Endodermal cell (in vitro differentiated cells): ENCODE measurements at places on chromosomes 1 and 21. TPM values are rescaled to one million over a fixed set of nuclear protein-coding genes. Genes with fewer than 3 reads are reported as not detected.
A peak's percentile ranks its signal among the peaks of the same experiment; 100 is the strongest.

DNA sequence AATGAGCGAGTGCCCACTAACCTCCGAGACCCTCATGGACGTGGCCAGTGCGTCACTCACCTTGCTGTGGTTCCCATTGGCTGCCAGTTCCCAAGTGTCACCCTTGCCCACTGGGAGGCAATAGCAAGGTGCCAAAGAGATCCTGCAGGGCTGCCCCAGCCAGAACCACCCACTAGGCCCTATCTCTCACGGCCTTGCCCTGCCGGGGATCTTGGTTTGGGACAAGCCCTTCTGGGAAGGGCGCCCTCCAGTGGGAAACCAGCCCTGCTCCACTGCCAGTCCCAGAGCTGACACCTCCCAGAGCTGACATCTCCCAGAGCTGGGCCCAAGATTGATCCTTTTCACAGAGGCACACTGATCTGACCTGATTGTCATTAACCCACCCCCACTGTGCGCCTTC, 2.1 kb upstream of the SELENON start:
- DNase-seq = peak; percentile 91

GRCh38 chr1:101120868-101121267, 95.3 kb upstream of the DPH5 start:
- DNase-seq = no peak

DNA sequence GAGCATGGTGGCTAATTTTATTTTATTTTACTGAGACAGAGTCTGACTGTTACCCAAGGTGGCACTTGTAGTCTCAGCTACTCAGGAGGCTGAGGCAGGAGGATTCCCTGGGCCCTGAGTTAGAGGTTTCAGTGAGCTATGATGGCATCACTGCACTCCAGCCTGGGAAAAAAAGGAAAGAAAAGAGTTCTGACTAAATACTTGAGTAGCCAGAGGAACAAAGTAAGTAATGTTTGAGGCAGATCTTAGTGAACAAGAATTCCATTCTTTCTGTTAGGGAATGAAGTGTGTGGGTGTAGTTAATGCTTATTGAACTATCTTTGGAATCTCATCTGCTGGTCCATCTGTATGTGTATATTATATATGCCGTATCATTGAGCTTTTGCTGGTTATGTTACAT, 13.1 kb upstream of the EVI5 start:
- no peak for DNase-seq

DNA sequence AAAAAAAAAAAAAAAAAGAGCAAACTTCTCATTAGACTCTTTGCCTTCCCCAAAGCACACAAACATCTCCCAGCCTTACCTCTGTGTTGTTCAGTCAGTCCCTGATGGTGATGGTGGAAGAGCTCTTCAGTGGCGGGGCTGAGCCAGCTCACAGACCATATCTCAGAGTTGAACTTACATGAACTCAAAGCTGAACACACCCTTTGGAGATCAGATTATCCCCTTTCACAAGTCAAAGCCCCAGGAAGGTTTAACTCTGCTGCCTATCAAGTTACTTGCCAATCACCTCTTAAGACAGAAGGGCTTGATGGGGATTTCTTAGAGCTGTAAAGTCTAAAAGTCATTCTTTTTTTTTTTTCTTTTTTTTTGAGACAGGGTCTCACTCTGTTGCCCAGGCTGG, 55.2 kb upstream of the L1TD1 start:
- DNase-seq = no peak

- no peak for DNase-seq
Measured at GRCh38 chr1:174799136-174799479, 200.6 kb upstream of the CACYBP start.

- DNase-seq = peak; percentile 82
Measured at GRCh38 chr1:42765832-42766740, 742 bp downstream of the P3H1 start.

- no peak for DNase-seq
Measured at GRCh38 chr1:106925750-106926149, 130.7 kb upstream of the PRMT6 start.

DNA sequence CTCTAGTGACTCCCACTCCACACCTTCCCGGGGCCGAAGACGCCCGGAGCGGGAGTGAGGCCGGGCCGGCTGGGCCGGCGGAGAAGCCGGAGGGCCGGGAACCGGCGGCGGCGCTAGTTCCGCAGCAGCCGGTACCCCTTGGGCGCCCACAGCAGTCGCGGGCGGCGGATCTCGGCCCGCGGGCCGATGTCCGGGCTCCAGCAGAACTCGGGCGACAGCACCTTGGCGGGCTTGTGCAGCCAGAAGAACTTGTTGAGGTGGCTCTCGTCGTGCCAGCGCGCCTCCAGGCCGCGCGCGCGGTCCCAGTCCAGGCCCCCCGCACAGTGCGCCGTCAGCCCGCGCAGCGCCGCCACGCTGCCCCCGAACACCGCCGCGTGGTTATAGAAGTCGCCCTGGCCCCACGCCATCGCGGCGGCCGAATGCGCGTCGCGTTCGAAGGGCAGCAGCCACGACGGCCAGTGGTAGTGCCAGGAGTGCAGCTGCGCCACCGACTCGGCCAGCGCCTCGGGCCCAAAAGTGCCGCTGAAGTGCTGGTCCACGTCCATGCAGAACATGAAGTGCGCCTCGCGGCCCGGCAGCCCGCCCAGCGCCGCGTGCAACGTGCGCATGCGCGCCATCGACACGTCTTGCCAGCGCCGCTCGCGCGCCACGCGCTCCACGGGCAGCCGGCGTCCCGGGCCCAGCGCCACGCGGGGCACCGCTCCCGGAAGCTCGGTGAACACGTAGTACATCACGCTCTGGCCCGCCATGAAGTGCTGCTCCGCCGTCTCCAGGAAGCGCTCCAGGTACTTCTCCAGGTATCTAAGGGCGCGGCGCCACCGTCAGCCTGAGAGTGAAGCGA, 14.0 kb downstream of the A3GALT2 start:
- peak; percentile 67 for DNase-seq

GRCh38 chr1:194809215-194809614, 1622.8 kb upstream of the B3GALT2 start:
- no peak for DNase-seq

DNA sequence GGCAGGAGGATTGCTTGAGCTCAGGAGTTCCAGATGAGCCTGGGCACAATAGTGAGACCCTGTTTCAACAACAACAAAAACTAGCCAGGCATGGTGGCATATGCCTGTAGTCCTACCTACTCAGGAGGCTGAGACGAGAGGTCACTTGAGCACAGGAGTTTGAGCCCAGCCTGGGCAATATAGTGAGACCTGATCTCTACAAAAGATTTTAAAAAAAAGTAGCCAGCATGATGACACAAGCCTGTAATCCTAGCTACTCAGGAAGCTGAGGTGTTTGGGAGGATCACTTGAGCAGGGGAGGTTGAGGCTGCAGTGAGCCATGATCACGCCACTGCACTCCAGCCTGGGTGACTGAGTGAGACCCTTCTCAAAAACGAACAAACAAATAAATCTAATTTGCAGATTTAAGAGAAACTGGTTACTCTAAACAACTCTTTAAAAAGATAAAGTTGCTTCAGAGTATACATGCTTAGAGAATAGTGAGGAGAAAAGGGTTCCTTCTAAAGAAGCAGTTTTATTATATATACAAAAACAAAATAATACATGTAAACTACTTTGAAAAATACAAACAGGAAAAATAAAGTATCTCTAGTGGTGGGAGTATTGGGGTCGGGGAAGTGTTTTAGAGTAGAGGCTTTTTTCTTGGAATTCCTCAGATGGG, 88.4 kb downstream of the ADCY10 start:
- DNase-seq = no peak

GRCh38 chr1:70334436-70334835, 20.1 kb downstream of the ANKRD13C start:
- no peak for DNase-seq

GRCh38 chr21:16578912-16579311, 849.1 kb downstream of the USP25 start:
- DNase-seq = no peak

DNA sequence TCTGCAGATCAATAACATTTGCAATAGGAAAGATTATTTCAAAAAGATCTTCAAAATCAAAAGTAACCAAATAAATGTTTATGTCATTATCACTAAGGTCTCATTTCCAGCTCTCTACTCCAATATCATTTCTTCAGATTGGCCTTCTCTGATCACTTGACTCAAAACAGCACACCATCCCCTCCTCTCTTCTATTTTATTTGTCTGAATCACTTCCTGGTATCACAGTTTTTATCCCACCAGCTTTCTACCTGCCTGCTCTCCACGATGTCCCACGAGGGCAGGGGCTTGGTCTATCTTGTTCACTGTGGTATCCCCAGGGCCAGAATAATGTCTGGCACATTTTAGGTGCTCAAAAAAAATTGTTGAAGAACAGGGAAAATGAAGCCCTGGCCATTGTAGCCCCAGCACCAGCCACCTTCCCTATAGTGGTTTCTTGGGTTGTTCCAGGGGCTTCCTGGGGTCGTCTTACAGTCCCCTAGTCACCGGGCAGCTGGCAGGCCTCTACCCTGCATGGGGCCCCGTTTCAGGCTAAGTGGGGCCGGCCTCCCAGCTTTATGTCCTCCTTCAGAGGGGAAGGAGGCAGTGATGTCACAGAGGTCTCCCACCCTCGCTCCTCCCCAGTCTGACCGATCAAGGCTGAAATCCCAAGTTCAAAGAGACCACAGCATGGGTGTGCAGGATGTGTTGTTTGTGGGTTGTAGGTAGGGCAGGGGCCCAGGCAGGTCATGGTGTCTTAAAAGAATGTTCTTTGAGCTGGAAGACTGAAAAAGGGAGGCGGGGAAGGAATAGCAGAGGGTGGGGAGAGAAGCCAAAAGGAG, 3.5 kb upstream of the PADI1 start:
- peak; percentile 51 for DNase-seq

GRCh38 chr1:234214129-234214910, 158.9 kb upstream of the COA6 start:
- DNase-seq = peak; percentile 87

GRCh38 chr1:199983531-199983930, 44.0 kb upstream of the NR5A2 start:
- DNase-seq = no peak

The ISG15 gene
- 42.7 to 61.5 TPM (median 48.4 TPM) in 3 replicates for total RNA-seq

The TMEM50A gene
- 92.6 and 95.8 TPM in 2 replicates for total RNA-seq

The C1QTNF12 gene
- 8.0 and 8.1 TPM in 2 replicates for total RNA-seq

The GPA33 gene
- total RNA-seq = 1.2 to 5.4 TPM (median 1.5 TPM) in 3 replicates

The SLC45A1 gene
- 0.29 TPM in 1 of 3 replicates, not detected in the others for total RNA-seq
